ENCODE measurements at places on chromosomes 5 and 9.

- no peak for DNase-seq
Observed at GRCh38 chr5:133713751-133714150, 101.4 kb upstream of the FSTL4 start.

GRCh38 chr9:114771889-114772288, 34.0 kb downstream of the TNFSF15 start:
- peak; percentile 39 for DNase-seq

GRCh38 chr9:136345281-136346156, 18.0 kb downstream of the DNLZ start:
- no peak for DNase-seq

DNA sequence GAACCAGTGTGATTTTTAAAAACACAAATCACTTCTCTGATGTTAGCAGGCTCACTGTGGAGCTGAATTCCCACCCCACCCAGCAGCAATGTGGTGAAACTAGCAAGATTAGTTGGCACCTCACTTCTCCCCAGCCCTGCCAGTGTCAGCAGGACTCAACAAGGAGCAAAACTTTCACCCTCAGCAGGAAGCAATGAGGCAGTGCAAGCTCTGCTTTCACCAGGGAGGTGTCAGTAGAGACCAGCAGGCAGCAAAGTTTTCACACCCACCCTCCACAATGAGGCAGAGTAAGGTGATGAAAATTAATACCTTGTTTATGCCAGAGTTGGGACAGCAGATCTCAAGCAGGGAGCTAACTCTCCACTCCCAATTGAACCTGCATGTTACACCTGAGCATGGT, 565.0 kb downstream of the CETN3 start:
- no peak for DNase-seq

- DNase-seq: no peak
Observed at GRCh38 chr5:157990583-157991181, 131.7 kb upstream of the CLINT1 start.

- DNase-seq: no peak
Observed at GRCh38 chr5:144831650-144832049, 661.0 kb downstream of the KCTD16 start.

DNA sequence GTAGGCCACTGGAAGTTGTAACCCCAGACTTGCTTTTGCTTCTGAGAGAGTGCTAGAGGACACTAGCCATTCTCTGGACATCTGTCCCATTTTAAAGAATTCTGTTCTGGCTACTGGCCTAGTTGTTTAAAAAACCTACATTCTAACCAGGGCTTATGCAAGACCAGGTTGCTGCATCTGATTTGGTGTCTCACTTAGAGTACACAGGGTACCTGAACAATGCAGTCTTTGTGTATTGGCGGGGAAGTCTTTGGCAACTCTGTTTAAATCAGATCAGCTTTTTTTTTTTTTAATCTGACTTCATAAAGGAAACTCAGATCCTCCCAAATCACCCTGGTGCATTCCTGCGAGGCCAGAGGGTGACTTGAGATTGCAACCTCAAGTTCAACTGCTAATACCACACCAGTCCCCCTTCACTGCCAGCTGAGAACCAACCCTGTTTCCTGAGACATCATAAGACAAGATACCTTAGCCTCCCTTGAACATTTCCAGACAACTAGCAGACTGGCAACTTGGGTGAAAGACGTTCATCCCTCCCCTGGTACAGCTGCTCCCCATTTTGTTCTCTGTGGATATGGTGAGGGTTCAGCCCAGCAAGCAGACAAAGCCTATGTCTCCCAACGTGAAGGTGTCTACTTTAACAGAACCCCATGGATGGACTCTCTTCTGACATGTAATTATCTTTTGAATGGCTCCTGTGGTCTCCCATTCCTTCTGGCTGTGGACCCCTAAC, 27.0 kb downstream of the SKP1 start:
- no peak for DNase-seq

DNA sequence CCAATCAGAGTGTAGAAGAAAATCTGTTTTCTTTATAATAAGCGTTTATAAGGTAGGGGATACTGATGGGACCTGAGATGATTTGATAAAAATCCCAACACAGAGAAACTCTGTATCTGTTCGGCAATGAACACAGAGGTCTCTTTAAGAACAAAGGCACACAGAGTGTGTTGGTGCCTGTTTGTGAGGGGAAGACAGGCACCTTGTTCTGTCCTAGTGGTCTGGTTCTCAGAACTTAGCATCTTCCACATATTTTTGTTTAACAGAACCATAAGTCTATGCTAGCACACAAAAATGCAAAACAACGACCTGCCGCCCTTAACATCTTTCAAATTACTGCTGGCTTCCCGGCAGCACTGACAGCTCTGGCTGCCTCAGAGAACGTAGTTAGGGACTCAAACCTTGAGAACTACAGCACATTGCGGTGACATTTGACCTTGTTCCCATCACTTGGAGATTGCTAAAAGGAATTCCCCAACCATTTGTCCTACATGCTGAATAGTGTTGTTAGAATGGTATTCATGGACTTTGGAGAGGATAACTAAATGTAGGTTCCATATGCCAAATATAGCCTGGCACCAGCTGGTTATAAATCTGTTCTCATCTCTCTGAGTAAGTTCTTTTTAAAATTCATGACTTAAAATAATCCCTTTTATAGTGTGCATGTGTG, 871.7 kb upstream of the TYRP1 start:
- DNase-seq: no peak

DNA sequence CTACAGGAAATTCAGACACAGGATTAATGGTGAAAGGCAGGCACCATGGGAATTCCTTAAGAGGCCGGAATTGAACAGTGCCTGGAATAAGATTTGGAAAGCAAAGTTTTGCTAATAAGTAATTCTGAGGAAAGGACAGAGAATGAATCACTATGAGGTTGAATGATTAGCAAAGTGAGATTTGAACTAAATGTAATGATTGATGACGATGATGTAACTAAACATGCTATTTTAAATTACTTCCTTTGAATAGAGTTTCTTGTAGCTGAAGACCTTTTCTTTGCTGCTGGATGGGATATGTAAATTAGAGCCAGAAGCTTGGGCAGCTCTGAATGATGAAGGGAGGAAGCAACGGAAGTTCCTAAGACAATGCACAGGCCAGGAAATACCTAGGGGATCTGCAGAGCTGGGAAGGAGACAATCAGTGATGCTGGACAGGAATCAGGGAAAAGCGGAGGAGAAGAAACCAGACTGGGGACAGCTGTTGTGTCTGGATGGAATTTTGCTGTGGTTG, 482.0 kb downstream of the PSAT1 start:
- no peak for DNase-seq

DNA sequence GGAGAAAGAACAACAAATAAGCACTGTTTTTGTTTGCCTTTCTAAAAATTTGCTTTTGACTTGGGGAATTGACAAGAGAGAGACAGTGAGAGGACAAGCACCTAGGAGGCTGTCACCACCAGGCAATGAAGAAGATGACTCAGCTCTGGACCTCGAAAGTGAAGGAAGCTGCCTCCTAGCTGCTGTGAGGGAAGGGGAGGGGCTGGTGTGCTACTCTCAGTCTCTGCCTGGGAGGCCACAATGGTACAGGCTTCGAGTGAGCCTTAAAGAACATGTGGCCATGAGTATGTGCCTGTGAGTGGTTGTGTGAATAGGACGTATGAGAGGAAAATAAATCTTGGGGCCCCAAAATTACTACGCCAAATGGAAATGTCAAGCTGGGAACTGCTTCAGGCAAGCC, 7.1 kb upstream of the PLK2 start:
- peak; percentile 81 for DNase-seq

GRCh38 chr9:105507096-105507790, 50.7 kb upstream of the FKTN start:
- DNase-seq: no peak

DNA sequence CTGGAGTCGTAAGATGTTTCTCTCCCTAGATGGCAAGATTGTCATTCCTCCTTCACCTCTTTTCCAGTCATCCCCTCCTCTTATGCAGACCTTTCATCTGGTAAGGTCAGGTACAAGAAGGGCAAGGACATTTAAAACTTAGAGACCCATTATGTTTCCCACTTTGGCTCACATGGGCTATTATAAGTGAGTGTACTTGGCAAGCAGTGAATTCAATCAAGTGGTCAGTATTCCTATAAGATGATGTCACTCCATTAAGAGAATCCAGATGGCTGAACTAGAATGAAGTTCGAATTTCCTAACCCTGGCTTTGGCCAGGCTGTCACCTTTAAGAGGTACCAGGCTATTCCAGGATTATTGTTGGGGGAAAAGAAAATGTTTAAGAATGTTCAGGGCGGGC, 32.2 kb downstream of the ZNF131 start:
- DNase-seq: peak; percentile 18

DNA sequence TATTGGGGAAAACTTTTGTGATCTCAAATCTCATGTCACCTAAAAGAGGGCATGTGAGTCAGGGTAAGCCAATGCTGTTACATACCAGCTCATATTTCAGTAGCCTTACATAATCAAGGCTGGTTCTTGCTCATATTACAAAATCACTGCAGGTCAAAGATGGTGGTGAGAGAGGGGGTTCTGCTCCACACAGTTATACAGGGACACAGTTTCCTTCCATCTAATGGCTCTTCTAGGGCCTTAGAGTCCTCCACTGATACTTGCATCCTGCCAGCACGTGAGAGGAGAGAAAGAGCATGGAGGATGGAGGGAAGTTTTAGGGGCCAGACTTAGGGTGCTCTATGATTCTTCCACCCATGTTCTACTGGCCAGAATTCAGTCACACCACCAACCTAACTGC, 130.0 kb downstream of the LIFR start:
- DNase-seq: peak; percentile 53

GRCh38 chr9:88923092-88923491, 68.2 kb upstream of the S1PR3 start:
- DNase-seq: no peak

DNA sequence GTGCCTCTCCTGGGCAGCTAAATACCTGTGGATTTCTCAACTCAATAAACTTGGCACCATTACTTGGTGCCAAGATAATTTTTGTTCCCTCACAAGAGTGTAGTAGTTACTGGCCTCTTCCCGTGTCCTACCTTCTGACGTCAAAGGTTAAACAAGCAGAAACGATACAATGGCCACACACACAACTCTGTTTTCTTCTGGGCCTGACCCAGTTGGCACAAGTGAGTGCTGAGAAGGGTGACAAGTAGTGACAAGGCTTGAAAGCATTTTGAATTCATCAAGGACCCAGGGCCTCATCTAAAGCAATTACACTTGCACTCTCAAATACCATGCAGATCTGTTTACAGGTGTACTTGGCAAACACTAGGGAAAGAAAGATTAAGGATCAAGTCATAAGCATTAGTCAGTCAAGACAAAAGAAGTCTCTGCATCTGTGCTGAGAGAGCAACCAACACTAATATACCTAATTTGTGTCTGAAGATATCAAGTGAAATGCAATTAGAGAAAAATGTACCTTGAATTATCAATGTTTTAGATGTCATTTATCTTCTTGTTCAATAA, 30.8 kb downstream of the RASEF start:
- no peak for DNase-seq

DNA sequence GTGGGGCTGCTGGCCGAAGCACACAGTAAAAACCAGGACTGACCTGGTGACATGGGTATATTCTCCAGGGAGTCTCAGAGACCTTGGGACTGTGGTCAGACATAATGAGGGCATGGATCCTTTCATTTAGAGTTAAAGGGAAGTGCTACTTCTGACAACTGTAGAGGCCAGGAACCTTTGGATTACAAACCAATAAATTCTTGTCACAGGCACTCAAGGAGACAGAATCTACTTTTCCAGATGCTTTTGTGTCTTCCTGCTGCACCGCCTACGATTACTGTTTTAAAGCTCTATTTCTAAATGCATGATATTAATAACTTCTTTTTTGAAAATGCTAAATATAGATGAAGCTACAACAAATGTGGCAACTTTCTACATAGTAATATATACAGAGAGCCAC, 106.5 kb upstream of the LPAR1 start:
- no peak for DNase-seq

DNA sequence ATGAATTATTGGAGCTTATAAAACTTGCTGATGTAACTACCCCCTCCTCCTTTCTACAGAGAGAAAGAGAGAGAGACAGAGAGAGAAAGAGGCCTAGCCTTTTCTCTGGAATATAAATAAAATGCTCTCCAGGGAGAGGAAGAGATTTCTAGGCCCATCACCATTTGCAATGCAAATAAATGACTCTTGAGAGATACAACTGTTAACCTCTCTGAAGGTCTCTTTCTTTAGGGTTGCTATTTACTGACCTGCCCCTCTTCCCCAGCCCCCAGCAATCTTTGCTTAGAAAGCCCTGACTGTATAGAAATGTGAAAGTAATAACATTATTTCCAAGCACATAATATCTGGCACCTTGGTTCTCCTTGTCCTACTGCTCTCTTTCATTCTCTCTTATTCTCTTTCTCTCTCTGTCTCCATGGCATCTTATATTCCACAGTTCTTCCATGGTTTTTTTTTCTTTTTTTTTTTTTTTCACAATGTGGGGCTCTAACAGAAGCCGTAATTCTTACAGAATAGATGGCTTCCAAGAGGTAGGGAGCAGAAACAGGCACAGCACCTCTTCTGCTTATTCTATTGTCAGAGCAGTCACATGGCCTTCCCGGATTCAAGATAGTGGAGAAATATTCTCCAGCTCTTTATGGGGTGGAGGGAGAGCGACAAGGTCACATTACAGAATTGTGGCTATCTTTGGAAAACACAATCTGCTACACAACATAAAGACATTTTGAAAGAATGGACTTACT, 1087.9 kb upstream of the NUDT12 start:
- no peak for DNase-seq

- DNase-seq: no peak
Observed at GRCh38 chr5:116518423-116518822, 56.2 kb downstream of the SEMA6A start.

DNA sequence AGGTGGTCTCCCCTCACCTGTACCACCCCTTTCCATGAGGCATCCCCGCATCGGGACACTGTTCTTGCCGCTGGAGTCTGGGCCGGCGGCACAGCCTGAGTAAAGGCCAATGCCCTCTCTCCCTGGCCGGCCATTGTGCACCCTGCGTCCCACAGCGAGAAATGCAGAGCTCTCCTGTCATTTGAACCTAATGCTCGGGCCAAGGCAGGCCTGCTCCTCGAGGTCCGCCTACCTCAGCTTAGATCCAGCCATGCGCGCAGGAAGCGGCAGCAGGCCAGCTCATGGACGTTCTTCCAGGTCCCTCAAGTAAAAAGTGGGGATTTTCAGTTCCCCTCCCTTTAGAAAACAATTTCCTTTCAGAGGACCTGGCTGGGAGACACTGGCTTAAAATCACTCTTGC, 135.0 kb downstream of the HSD17B3 start:
- no peak for DNase-seq

DNA sequence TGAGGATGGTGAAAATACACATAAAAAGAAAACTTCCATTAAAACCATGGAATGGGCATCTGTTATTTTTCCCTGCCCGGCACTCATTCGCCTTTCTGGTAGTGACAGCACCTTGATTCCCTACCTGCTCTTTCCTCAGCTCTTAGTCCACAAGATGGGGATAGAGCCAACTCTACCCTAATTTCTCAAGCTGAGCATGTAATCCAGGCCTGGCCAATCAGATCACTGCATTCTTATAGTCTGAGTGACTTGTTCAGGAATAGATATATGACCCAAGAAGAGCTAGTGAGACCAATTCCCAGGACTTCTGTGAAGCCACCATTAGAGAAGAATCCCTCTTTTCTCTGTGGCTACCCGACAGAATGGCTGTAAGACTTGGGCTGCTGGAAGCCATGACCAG, 58.1 kb downstream of the TSSK1B start:
- DNase-seq: no peak
